GM19239 (cell line): ENCODE measurements at places on chromosomes 1 and 21.
A peak's percentile ranks its signal among the peaks of the same experiment; 100 is the strongest.

DNA sequence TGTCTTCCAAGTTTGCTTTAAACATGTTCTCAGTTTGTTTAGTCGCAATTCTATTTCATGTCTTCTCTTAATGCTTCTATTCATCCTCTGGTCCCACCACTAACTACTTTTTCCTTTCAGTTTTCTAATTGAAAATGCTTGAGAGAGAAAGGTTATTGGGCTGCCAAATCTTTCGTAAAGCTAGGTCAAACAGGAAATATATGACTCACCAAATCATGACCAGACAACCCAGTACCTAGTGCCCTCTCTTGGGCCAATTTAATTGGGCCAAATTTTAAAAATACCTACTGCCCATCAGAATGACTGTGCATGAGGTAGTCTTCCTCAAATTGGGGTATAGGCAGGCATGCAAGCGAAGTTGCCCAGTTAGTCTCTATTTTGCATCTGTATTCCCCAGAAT lies 295.4 kb upstream of the PBX1 start:
- DNase-seq, result no peak

- DNase-seq, result peak; percentile 69
Measured at GRCh38 chr1:52601991-52602855, at the start of gene GPX7. Gene GPX7, plus strand, starts transcription at chr1:52602371. Its CDS starts 39 bp downstream, at chr1:52602410.

DNA sequence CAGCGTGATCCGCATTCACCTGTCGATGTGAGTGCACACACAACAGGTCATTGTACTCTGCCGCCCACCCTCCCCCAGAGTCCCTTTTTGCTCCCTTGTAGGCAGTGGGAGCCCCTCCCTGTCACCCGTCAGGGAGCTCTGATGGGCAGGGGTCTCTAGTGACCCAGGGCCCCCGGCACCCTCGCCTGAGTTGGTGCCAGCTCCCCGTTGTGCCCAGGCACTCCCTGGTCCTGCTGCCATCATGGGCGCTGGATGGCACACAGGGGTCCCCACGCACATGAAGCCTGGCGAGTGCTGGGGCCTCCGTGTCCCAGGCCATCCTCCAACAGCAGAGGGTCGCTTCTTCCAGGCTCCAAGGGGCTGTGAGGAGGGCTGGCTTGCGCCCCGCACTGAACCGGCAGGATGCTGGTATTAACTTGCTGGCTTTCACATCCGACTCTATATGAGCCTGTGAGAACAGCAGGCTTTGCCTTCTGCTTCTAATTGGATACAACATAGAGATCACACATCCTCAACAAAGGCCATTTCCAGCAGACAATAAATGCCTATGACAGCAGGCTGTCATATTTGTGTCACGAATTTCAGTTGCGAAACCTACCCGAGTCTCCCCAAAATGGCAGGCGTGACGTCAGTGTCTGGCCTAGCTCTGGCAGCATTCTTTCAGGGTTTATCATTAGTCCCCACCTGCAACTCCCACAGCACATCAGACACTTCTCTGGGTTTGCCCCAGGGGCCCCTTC lies 35.4 kb downstream of the KIAA1614 start:
- DNase-seq, result no peak

- no peak for DNase-seq
Measured at GRCh38 chr1:196115646-196116045, 492.6 kb downstream of the KCNT2 start.

DNA sequence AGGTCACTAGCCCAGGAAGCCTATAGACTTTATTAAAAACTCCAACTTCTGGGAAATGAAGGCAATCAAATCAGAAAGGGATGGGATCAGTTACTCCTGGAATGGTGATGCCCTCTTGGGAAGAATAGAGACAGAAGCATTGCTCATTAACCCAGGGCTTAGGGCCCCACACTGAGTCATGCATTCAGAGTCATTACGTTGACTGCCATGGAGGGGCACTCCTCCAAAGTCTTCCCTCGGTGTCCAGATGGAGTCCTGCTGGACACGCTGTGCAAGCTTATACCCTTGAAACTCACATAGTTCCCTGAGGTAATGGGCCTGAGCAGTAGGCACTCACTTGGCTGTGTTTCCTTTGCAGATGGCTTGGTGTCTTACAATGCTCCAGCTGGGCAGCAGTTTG lies 35.2 kb upstream of the HSD17B7 start:
- no peak for DNase-seq

- no peak for DNase-seq
Measured at GRCh38 chr1:67825591-67825990, 7.7 kb downstream of the GNG12 start.

DNA sequence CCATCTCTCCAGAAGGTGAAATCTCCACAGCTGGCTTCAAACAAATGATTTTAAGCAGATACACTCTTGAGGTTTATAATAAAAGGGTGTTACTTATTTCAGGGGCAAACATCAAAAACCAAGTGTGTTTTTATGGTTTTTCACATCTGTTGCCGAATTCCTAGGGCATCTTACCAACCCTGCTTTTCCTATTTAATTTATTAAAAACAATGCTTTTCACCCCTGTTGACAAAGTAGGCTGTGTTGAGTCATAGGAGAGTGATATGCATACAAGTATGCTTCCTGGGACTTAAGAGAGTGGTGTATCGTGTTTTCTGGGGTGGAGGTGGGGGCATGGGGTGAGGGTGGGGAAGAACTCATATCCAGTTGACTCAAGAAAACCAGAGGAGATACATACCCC lies 29.3 kb upstream of the IL20 start:
- no peak for DNase-seq

DNA sequence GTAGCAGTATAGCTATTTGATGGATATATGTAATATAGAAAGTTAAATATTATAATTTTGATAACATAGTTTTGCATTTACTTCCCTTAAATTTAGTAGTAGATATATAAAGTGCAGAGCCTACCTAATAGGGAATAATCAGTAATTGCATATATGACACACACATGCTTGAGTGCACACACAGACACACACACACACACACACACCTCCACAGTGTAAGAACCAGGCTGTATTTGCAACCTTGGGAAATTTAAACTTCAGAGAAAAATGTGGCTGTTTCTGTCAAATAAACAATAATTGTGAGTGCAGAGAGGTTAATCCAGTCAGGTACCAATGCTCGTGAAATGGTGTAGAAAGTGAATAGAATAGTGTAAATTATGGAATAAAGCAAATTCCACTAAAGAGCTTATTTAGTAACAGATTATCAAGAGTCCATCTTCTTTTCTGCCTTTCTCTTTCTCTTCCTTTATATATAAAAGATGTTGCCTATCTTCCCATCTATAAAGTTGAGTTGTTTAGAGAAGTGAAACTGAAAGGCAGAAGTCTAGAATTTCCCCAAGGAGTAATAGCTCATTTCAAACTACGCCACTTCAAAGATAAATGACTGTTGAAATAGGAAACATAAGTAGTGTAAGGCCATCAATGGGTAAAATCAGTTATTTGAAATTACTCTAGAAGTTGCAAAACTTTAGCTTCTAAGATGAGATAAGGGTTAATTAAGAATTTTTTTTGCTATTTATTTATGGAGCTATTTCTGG lies 273.7 kb downstream of the SRGAP2C start:
- no peak for DNase-seq

- no peak for DNase-seq
Measured at GRCh38 chr1:102891868-102892625, 216.3 kb downstream of the COL11A1 start.

GRCh38 chr1:159936273-159936904 lies 9.0 kb downstream of the IGSF9 start:
- peak; percentile 85 for DNase-seq

- DNase-seq, result no peak
Measured at GRCh38 chr1:68723791-68724190, 226.9 kb upstream of the DEPDC1 start.

DNA sequence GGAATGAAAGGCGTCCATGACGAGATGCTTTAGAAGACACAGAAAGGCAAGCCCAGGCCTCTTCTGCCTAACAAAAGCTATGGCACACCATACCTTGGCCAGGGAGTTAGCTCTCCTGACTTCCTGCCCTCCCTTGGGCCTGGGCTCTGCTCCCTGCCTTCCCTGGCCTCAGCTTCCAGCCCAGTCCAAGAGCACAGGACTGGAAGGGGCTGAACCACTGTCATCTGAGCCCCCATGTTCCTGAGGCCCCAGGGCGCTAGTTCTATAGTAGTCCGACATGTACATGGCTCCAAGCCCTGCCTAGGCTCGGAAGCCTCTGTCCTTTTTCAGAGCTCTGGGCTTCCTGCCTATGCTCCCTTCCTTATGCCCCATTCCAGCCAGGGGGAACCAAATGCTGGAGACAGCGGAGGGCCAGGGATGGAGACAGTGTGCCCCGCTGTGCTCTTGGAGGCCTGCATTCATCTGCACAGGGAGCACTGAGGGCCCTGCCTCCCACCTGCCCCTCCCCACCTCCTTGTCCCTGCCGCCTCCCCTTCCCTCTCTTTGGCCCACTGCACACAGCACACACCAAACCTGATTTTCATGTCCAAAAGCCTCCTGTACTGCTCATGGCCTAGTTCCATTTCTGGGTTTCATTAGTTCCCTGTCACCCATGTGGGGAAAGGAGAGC lies 240.1 kb downstream of the RHOU start:
- DNase-seq, result no peak

- no peak for DNase-seq
Measured at GRCh38 chr1:38046333-38046883, at the start of gene POU3F1. Gene POU3F1, minus strand, starts transcription at chr1:38046793. Its CDS starts 50 bp downstream, at chr1:38046743.

DNA sequence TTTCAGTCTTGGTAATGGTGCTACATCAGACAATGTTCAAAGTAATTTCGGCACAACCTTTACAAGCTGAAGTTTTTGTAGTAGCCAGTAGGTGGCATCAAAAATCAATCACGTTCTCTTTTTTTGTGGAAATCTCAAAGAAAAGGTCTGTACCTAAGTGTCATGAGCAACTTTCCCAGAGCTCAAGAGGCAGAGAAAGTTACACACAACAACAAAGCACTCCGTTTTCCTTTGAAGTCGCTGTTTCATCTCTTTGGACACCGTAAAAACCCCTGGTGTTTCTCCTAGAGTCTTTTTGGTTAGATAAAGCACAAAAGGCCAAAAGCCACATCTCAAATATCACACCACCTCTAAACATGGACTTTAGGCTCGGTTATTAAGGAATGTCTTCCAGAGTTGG lies 131.6 kb downstream of the LHX8 start:
- DNase-seq, result no peak

GRCh38 chr1:191065346-191065745 lies 587.7 kb upstream of the BRINP3 start:
- no peak for DNase-seq

GRCh38 chr1:230137337-230137815 lies 70.3 kb downstream of the GALNT2 start:
- DNase-seq, result no peak

DNA sequence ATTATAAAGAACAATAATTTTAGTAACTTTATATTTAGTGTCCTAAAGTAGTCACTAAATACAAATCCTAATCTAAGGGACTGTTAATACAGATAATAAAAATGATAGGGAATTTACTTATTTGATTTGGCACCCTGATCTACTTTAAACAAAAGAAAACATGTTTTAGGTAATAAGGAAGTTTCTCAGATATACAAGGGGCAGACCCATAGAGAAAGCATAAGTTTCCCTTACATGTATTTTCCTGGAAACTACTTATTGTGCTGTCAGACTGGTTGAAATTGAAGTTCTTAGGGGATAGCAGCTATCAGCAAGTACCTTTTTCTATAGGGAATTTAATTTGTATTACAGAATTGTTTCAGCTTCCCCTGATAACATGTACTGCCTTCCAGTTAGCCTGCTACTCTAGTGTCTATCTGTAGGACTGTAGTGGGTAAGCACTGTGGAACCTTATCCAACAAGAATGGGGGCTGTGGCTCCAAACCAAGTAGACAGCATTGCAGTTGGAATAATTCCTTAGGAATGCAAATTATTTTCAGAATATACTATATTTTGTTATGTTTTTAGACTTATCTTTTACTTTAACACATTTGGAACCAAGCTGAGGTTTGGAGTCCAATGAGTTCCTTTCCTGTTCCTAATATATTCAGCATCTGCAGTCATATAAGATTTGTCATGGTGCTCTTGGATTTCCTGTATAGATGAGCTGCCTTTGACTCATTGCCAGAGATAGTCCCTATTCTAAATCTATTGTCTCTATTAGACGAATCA lies 14.7 kb downstream of the MSH4 start:
- DNase-seq, result no peak

DNA sequence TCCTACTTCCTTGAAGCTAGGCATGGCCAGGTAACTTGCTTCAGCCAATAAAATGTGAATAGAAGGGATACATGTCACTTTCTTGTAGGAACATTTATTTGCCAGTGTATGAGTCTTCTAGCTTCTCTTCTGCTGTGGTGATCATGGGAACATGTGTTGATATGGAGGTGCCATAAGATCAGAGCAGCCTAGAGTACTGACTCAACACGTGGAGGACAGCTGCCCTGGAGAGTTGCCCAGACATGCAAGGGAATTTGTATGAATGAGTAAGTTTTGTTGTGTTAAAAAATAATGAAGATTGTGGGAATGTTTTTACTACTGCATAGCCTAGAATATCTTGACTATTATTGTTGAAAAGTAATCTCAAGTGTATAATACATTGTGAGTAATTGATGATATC lies 502.3 kb downstream of the NUF2 start:
- DNase-seq, result no peak

- DNase-seq, result no peak
Measured at GRCh38 chr1:192936313-192937018, 122.7 kb downstream of the UCHL5 start.

DNA sequence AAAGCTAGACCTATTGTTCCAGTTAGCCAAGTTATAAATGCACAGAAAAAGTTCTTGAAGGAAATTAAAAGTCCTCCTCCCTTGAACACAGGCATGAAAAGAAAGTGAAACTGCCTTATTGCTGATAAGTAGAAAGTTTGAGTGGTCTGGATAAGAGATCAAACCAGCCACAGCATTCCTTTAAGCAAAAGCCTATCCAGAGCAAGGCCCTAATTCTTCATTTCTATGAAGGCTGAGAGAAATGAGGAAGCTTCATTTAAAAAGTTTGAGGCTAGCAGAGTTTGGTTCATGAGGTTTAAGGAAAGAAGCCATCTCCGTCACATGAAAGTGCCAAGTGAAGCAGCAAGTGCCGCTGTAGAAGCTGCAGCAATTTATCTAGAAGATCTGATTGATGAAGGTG lies 2.7 kb upstream of the SSX2IP start:
- no peak for DNase-seq

DNA sequence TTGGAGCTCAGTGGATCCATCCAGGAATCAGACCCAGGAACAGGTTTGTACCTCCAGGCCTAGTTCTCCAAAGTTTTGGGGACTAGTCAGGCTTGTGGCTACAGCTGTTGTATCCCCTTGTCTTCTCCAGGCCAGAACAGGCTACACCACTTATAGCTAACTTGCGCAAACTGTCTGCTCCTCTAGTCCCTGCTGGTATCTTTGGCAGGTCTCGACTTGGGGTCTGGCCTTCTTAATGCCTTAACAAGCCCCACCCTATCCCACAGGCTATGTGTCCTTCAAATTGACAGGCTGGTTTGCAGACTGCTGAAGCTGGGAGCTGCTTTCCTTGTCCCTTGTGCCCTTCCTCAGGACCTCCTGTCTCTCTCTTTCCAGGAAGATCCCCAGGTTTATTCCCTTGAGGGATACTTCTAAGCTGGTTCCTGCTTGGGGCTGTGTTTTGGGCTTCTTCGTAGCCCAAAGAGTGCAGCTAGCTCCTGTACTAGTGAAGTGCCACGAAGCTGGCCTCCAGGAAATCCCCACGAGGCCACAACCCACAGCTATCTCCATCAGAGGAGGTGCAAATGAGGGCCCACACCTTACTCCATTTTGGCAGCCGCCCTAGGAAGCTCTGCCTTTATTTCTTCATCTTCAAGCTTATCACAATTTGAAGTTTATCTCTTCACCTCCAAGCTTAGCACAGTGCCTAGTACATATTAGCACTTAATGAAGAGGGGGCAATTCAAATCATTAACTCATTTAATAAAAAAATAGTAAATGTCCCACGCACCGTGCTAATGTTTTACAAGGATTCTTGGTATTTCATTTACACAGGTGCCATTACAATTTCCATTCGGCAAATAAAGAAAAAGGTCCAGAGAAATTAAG lies 683 bp upstream of the DMAP1 start:
- no peak for DNase-seq
